Fibroblast of mammary gland (primary cell): ENCODE measurements at places on chromosomes 7 and 10.
A peak's percentile ranks its signal among the peaks of the same experiment; 100 is the strongest.

DNA sequence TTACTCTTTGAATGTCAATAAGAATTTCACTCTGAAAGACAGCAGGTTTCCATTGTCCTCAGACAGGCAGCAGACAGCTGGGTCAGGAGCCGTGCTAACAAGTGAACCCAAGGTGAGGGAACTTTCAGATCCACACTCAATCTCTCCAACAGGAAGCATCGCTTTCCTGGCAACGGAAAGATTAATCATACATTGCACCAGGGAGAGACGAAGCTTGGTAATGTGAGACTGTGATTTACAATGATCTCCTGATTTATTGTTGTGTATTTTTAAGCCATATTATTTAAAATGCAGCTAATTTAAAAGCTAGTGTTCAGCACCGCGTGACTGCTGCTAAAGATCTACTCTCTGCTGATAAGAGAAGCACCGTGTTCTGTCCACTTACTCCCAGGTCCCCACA is 17.5 kb upstream of the NOM1 start:
- peak; percentile 32 for DNase-seq

GRCh38 chr10:42367532-42368230 is 270.7 kb downstream of the ZNF33B start:
- peak; percentile 94 for DNase-seq

DNA sequence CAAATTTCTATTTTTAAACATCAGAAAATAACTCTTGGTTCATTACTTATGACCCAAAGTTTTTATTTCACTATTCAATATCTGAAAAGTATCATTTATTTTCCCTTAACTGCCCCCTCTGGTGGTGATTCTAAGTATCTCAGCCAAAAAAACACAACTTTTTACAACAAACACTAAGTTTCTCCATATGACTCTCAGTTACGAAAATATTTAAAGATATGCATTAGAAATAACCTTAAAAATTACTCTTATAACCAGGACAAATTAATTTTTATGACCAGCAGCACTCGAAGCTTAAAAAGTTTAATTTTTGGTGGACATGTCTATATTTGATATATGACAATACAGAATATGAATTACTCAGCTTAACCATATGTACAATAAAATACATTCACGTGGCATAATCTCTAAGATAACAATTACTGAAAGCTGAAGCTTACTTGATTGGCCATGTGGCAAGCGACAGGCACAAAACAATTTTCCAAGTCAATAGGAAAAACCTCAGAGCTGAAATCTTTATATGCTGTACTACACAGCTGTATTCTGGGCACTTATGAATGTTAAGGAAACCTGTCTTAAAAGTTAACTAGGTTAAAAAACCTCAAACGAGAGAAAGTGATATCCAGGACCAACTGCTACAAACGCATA is 2.3 kb downstream of the HNRNPA2B1 start:
- DNase-seq: peak; percentile 43

DNA sequence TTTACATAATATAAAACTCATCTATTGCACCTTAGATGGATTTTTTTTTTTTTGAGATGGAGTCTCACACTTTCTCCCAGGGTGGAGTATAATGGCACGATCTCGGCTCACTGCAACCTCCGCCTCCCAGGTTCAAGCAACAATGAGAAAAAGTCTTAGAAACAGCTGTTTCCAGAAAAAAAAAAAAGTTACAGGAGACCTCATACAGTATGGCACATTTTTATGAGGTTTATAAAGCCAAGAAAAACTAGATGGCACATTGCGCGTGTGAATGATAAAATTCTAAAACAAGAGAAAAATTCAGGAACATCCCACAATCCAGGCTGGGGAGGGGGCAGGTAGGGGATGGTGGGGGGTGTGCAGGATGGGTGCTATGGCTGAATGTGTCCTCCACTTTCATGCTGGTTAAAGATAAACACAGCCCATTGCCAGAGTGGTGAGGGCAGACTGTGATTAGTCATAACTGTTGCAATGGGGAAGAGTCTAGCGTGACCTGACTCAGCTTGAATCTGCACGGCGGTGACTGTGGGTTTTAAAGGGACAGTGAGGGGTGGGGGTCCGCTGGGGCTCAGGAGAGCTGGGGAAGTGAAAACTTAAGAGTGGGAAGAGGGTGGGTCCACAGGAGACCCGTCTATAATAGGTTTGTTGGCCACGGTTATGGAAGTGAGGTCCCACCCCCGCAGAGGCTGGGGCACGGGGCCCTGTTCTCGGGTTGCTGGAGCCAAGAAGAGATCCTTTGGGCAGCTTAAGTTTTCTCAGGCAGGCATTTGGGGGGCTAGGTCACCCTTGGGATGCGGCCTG is 11.9 kb upstream of the LRRC27 start:
- DNase-seq: peak; percentile 90

GRCh38 chr10:99304862-99305229 is 24.3 kb upstream of the CNNM1 start:
- no peak for DNase-seq

- no peak for DNase-seq
Measured at GRCh38 chr7:20241194-20241910, 24.2 kb upstream of the MACC1 start.

DNA sequence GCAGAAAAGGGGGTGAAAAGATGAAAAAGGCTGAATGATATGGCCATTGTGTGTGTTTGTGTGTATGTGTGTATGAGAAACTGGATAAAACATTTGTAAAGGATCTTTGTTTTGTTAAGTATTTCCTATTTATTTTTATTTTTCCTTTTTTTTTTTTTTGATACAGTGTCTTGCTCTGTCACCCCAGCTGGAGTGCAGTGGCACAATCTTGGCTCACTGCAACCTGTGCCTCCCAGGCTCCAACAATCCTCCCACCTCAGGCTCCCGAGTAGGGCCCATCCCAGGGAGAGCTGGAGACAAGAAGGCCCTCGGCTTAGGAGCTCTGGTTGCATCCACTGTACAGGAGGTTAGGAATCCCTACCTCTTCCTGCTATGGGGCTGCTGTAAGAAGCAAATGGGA is 6.9 kb upstream of the CALML5 start:
- DNase-seq: no peak

- peak; percentile 23 for DNase-seq
Measured at GRCh38 chr10:97685395-97685958, 1.6 kb downstream of the AVPI1 start.

- DNase-seq: peak; percentile 43
Measured at GRCh38 chr10:44968091-44968490, 8.5 kb downstream of the RASSF4 start.

DNA sequence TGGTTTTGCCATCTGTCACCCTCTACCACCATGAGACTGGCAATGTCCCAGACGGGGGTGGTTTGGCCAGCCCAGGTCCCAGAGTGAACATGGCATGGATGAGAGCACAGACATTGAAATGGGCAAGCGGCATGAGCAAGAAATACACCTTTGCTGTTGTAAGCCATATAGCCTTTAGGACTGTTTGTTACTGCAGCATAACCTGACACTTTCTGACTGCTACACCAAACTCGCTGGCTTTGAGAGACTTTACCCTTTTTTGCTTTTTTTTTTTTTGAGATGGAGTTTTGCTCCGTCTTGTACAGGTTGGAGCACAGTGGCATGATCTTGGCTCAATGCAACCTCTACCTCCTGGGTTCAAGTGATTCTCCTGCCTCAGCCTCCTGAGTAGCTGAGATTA is 5.2 kb upstream of the MUC3A start:
- no peak for DNase-seq

- DNase-seq: peak; percentile 83
Measured at GRCh38 chr7:158614700-158615099, 27.1 kb upstream of the PTPRN2 start.

DNA sequence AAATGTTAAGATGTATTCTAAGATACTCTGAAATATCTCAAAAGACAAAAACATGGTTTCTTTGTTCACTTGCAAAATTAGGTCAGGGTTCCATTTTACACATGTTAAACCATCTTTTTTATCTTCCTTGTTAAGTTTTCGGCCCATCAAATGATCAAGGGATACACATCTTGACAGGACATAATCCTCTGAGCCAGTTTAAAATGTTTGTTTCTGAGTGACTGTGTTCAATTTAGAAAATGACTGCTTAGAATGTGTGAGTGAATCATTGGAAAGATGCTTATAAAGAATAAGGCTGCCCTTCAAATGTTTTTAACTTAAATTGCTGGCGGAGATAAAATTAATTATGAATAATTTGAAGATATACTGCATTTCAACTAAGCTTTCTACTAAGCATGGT is 95.9 kb upstream of the SLC26A5 start:
- no peak for DNase-seq

- DNase-seq: no peak
Measured at GRCh38 chr10:114560144-114560543, 97.9 kb downstream of the ABLIM1 start.

- DNase-seq: peak; percentile 40
Measured at GRCh38 chr10:59905066-59905730, 1.2 kb downstream of the CCDC6 start.

DNA sequence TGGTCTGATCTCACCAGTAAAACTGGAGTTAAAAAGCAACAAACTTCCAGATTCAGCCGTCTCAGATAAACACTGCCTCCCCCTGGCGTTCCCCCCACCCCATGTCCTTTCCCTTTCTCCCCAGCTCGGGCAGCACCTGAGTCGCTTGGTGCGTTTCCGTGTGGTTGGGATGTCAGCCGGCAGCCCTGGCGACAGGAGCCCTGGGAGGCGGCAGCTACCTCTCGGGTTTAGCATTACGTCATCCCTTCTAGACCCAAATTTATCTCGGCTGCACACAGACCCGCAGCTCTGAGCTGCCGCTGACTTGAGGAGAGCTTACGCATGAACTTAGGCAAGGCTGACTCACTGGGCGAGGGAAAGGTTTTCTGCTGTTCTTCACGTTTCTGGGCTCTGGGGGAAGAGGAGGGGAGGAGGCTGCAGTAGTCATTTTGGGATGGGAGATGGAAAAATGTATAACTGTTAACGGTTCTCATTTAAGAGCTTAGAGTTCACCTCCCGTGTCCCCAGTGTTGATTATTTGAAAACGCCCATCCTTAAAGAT is 14.4 kb downstream of the MXI1 start:
- DNase-seq: peak; percentile 97

GRCh38 chr10:59675812-59676211 is 33.8 kb downstream of the SLC16A9 start:
- DNase-seq: no peak

DNA sequence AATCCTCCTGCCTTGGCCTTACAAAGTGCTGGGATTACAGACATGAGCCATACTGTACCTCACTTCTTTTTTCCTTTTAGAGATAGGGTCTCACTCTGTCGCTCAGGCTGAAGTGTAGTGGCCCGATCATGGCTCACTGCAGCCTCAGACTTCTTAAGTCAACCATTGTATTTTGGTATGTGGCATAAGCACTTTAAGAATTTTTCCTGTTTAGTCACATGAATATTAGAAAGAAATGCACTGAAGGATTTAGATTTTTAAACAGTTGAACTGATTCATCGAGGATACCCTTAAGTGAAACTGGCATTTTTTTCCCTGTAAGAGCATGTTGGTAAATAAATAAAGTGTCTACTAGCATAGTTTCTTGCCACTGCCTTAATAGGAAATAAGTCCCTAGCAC is 319.3 kb upstream of the CACNA2D1 start:
- DNase-seq: no peak

DNA sequence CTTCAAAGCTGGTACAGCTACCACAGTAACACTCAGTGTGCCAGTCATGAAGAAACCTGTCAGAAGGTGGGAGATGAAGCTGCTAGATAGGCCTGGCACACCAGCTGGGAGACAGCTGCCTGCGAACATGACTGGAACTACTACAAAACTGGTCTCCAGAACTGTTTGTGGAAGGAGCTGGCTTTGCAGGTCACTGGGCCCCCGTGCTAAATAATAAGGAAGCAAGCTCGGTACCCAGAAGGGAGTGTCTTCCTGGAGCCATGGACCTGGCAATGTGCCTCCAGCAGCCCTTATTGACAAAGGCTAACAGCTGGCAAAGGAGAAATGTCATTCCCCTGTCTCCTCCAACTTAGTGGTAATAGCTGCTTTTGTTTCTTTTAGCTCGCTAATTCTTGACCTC is 1217.6 kb upstream of the LRRN3 start:
- no peak for DNase-seq

DNA sequence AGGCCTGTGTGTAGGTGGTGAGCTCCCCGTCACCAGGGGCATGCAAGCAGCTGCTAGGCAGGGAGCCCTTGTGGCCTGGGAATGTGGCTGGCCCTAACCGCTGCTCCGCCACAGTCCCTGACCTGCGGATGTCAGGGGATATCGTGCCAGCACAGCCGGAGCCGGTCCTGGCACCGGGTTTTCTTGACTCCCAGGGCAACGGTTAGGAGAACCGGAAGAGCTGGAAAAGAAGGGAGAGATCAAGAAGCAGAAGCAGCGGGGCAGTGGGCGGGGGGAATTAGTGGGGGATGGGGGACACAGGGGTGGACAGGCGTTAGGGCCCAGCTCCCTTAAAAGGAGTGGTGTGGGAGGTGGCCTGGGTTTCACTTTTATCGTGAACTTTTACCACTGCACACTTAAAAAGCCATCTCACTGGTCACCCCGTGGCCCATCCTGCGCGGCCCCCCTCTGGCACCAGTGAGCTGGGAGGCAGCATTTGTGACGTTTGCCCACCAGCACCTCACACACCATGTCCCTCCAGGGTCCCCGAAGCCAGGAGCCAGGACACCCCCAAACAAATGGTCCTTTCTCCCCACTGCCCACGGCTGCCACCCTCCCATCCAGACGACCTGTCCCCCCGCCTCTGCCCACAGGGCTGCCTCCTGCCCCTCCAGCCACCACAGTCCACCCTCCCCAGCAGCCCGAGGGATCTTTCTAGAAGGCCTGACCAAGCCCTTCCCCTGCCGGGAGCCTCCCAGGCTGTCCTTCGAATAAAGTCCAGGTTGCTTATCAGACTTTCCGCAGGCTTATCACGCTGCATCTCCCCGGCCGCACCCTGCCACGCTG is 1.8 kb upstream of the MICALL2 start:
- peak; percentile 72 for DNase-seq

DNA sequence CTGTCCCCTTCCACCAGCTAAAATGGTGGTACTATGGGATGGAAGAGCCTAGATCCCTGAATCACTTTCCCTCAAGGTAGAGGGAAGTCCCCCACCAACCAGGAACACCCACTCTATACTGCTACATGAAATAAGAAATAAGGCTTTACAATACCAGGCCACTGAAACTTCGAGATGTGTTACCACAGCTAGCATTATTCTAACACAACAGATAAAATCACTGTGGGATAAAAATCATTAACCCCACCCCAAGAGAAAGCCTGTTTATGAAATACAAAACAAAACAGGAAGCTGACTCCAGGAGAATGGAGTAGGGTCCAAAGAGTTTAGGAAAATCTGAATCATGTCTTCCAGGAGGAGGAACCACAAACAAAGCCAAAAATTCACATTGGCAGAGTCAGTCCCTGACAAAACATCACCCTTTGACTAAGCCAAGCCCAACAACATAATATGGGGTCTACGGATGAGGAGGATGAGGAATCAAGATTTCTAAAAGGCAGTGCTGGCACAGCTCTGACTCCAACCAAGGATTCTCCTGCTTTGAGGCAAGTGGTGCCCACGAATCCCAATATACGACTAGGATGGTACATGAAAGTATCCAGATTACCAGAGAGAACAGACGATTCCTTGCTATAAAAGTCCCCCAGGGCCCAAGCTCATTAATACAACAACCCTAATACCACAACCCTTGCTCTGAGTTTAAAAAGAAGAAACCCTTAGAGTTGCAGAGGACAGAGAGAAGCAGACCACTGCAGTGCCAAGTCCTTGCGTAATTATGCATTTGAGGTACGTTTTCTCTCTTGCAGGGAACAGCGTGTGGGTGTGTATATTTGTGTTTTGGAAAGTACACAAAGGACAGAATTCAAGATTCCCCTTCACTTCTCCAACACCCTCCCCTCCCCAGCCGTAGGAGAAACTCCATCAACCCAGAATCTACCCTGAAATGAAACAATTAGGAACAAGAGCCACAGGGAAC is 23.7 kb downstream of the XPNPEP1 start:
- peak; percentile 91 for DNase-seq

- DNase-seq: peak; percentile 26
Measured at GRCh38 chr10:23399701-23400144, 39.2 kb upstream of the OTUD1 start.

- peak; percentile 23 for DNase-seq
Measured at GRCh38 chr7:75639071-75639885, 99.5 kb downstream of the HIP1 start.
